ENCODE measurements at places on chromosomes 3 and 15. TPM values are rescaled to one million over a fixed set of nuclear protein-coding genes. Genes with fewer than 3 reads are reported as not detected.

Gene KBTBD13
- not detected for total RNA-seq

GRCh38 chr15:33461671-33462070 lies 150.9 kb downstream of the RYR3 start:
- no peak overlapping the region for H3K4me3 ChIP-seq
- H3K27me3 ChIP-seq: no peaks in the 10 kb centered on the region
- no peak overlapping the region for H3K27ac ChIP-seq
- no peak for DNase-seq
- no peaks in the 10 kb centered on the region for H3K36me3 ChIP-seq

DNA sequence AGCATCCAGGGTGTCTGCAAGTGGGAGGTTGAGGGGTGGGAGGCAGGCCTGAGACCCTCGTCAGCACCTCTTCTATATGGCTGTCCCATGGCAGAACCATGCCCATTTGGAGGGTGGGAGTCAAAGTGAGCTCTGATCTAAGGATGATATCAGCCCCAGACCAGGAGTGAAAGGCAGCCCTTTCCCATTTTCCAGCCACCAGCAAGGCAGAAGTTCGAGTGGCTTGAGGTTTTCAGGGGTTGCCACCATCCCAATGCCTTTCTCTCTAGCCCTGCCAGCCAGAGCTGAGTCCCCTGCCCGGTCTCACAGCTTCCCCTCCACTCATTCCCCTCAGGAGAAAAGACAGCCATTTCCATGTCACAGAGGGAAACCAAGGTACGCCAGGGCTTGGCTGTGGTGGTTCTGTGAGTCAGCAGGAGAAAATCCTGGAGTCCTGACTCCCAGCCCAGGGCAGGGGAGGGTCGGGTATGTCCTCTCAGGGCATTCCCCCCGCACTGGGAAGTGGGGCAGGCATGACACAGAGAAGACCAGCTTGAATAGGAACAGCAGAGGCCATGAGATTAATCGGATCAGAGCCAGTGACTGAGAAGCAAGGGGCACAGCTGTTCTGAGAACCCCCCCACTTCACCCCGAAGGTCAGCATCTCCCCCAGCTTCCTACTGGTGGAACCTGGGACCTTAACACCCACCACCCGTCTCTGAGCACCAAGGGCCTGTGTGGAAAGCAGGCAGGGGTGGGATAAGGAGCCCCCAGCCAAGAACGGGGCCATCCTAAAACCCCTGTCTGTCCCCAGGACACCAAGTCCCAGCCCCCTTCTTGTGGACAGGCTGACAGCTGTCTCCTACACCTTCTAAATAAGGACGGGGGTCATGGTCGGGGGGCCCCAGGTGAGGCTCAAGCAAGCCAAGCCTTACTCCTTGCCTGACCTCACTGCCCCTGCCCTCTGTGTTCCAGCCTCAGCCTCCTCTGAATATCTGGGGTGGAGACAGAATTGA lies 965 bp upstream of the SLC38A3 start:
- H3K27me3 ChIP-seq: peaks cover 21% of the 10 kb centered on the region
- no peak for DNase-seq
- H3K4me1 ChIP-seq: no peaks in the 10 kb centered on the region

- H3K27me3 ChIP-seq: no peaks in the 10 kb centered on the region
- no peak for DNase-seq
- no peak overlapping the region for H3K4me3 ChIP-seq
- H3K27ac ChIP-seq: no peak overlapping the region
- no peaks in the 10 kb centered on the region for H3K4me1 ChIP-seq
Measured at GRCh38 chr3:99952306-99952705, 134.6 kb downstream of the CMSS1 start.

Gene TTC23
- 21.6 TPM for total RNA-seq

DNA sequence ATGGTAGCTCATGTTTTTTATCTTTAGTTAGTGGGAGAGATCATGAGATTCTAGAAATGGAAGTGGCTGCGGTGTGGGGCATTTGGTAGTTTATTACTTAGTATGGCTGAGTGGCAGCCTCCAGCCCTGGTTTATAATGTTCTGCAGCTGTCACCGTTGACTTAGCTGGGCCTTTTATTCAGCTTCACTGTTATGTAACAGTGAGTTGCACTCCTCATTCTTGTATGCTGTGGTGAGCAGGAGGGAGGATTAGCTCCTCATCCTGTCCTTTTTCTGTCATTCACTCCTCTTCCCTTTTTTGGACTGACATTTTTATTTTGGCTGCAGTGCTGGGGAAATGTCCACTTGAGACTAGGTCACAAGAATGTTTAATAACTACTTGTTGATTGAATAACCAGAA lies 29.5 kb downstream of the RAD54L2 start:
- no peak for DNase-seq
- no peak overlapping the region for H3K4me3 ChIP-seq
- no peaks in the 10 kb centered on the region for H3K4me1 ChIP-seq
- no peaks in the 10 kb centered on the region for H3K27me3 ChIP-seq

Gene PGBD4
- 2.0 TPM for total RNA-seq

Gene SLC9A9
- 1.7 TPM for total RNA-seq

DNA sequence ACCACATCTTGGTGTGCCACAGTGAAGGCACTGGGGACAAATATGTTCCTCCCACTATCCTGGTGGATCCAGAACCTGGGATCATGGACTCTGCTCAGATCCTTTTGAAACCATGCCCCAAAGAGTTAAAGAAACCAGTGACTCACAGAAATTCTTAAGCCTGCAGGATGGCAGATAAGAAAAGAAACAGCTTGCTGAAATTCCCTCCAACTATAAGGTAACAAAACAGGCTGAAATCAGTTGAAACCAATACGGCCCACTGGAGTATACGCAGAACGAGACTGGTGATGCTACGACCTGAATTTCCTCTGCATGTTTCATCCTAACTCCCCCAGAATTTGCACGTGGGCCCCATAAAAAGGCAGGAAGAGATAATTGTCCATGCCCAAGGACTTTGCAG lies 209.6 kb downstream of the TJP1 start:
- H3K36me3 ChIP-seq: no peaks in the 10 kb centered on the region
- no peak overlapping the region for H3K27ac ChIP-seq
